ENCODE measurements at places on chromosomes 7 and 10.

DNA sequence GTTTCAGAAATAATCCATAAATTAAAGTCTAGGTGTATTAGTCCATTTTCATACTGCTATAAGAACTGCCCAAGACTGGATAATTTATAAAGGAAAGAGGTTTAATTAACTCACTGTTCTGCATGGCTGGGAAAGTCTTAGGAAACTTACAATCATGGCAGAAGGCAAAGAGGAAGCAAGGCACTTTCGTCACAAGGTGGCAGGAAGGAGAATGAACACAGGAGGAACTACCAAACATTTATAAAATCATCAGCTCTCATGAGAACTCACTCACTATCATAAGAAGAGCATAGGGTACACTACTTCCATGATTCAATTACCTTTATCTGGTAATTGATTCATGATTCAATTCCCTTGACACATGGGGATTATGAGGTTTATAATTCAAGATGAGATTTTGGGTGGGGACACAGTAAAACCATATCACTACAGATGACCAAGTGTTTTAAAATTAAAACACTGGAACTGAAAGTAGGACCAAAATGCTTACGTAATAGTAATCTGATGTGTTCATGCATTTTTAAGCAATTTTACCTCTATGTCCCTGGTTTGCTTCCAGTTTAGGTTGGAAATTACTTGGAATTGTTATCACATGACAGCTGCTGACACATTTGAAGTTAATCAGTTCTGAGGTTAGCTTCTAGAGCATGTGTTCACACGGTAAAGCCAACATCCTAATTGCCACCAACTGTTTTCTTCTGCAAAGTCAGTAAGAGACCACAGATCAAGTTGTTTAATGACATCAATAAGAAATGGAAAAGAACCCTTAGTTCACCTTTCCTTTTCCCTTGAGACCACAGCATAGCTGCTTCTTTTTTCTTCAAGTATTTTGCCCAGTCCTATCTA, 48.4 kb upstream of the SEMA3C start:
- no peak for DNase-seq

DNA sequence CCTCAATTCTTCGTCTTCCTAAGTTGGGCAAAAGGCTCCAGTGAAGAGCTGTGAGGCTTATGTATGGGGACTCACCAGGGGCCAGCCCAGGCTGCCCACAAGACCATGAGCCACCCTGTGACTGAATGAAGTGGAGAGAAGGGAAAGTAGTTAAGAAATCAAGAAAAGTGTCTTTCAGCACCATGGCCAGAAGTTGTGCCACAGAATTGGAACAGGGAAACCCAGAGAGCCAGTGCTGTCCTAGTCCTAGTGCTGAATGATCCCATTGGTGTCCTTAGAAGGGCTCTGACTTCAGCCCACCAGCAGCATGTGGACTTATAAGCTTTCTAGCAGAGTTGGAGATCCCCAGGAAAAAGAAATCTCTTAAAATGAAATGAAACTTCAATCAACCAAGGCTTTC, 37.0 kb upstream of the CCSER2 start:
- DNase-seq = no peak

GRCh38 chr10:114061789-114062188, 18.1 kb downstream of the ADRB1 start:
- no peak for DNase-seq

DNA sequence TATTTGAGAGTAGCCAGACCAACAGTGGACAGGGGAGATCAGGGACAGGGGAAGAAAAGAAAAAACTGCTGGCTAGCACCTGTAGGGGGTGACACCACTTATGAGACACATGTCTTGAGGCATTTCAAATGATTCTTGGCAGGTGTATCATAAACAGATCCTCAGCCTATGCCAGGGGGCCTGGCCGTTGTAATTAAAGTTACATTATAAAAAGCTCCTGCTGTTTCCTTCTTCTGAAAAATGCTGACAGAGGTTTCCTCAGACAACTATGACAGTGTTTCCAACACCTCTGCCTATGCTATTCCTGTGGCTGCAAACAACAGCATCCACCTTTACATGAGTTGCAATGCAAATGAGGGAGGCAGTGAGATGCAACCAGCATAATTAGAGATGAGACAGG, 281.0 kb upstream of the PTER start:
- DNase-seq = no peak

DNA sequence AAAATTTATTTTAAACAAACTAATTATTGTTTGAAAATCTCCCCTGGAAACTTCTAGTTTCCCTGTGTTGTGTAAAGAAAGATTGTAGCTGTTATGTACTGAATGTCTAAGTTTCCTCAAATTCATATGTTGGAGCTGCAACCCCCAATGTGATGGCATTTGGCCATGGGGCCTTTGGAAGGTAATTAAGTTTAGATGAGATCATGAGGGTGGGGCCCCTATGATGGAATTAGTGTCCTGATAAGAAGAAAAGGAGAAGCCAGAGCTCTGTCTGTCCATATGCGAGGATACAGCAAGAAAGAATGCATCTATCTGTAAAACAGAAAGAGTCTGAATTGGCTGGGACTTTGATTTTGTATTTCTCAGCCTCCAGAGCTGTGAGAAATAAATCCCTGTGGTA, 179.5 kb downstream of the STK31 start:
- no peak for DNase-seq

DNA sequence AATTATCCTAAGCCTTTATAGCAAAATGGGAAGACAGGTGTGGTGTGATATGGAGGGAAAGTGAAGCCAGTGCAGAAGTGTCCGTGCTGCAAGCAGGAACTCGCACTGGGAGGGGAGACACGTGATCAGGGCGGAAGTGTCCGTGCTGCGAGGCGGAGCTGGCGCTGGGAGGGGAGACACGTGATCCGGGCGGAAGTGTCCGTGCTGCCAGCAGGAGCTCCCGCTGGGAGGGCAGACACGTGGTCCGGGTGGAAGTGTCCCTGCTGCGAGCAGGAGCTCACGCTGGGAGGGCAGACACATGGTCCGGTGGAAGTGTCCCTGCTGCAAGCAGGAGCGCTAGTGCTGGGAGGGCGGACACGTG, 40.5 kb upstream of the PRKAR1B start:
- no peak for DNase-seq

DNA sequence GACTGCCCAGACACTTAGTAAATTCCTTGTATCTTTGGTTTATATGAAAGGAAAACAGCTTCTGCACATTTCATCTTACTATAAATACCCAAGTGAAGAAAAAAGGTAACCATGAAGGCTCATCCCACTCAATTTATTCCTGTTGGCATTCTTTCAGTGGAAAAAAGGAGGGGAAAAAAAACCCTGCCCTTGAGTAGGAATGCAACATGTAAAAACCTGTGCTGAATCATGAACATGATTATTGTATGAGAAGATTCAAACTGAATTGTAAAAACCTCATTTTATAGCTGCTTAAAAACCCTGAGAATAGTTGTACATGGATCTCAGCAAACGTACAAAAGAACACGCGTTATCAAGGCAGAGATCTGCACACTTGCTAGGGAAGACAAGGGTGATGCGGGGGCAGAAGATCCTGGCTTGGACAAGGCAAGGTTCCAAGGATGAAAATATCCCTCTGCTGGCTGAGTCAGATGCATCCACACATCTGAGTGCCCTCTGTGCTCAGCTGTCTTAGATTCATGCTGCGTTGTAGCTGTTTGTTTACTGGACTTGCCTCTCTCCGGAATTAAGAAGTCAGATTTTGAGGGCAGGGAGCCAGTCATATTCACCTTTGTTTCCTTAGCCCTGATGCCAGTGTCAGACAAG, 658.2 kb downstream of the PARD3 start:
- DNase-seq = no peak

DNA sequence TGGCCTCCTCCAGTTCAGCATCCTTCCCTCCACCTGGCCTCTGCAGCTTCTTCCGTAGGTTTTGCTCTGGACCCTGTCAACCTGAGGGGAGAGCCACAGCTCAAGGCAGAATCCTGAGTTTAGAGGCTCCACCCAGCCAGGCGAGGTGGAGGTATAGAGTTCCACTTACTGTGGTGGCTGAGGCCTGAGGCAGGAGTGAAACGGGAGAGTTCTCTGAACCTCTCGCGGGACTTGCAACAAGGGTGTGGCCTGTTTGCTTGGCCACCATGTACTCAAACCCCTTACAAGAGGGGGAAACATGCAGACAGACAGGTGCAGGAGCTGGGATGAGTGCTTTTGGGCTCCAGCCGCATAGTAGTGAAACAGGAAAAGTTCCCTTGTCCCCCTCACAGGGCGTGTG, 154.0 kb upstream of the C7orf33 start:
- DNase-seq = no peak

DNA sequence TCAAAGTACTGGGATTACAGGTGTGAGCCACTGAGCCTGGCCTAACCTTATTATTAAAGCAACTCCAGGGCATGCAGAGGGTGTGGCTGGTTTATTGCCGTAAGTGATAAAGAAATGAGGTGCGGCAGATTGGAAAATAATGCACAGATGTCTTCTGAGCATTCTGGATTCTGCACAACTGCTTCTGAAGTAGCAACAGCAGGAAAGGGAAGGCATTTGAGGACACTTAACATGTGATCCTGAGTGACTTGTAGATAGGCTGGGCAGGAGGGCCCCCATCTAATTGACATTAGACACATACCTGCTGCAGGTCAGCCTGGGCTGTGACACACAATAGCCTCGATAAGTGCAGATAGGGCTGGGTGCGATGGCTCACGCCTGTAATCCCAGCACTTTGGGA, 5.6 kb downstream of the RHBDD2 start:
- no peak for DNase-seq

GRCh38 chr10:122815458-122815857, 30.2 kb downstream of the CUZD1 start:
- no peak for DNase-seq

- no peak for DNase-seq
Observed at GRCh38 chr10:75024971-75025523, 86.4 kb upstream of the SAMD8 start.

- DNase-seq = no peak
Observed at GRCh38 chr10:53162856-53163255, 390.3 kb upstream of the MBL2 start.

GRCh38 chr10:482848-483247, 206.6 kb downstream of the DIP2C start:
- no peak for DNase-seq

- no peak for DNase-seq
Observed at GRCh38 chr10:11563936-11564335, 47.5 kb downstream of the USP6NL start.

DNA sequence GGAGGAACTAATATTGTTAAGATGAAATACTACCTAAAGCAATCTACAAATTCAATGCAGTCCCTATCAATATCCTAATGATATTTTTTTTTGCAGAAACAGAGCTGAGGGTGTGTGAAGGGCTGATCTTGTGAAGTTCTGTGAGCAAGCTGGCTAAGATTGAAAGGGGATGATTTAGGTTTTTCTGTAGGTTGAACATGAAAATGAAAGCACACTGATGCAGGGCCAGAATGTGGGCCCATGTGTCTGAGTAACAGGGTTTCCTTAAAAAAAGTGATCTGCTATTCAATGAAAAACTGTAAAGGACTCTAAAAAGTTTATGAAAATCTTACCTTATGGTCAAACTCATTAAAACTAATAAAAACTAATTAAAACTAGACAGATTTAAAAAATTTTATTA, 47.4 kb downstream of the GRB10 start:
- no peak for DNase-seq

DNA sequence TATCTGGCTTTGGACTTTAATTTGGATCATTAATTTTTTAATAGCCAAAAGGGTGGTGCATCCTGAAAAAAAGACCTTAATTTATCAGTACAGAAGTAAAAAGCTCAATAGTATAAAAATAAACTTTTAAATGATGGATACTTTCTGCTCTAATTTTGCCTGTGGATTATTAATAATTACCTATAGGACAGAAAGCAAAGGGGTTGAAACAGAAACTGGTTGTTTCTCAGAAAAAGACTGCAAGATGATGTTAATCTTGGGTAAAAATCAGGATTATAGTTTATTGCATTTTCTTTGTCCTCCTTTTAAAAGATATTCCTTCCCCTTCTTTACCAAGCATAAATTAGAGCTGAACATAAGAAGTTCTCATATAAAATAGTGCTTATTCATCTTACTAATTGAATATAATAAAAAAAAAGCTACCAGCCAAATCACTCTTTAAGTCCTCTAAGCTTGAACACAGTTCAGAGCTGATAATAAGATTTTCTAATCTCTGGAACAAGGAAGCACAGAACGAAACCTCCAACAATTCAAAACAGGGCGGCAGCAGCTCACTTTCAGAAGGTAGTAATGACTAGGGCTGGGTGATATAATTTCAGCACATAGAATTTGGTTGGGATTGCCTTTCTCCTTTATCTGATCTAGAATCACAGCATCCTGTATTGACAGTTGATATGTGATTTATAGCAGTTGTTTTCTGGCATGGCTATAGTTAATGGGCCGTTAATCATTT, 8.1 kb upstream of the GPR85 start:
- no peak for DNase-seq

DNA sequence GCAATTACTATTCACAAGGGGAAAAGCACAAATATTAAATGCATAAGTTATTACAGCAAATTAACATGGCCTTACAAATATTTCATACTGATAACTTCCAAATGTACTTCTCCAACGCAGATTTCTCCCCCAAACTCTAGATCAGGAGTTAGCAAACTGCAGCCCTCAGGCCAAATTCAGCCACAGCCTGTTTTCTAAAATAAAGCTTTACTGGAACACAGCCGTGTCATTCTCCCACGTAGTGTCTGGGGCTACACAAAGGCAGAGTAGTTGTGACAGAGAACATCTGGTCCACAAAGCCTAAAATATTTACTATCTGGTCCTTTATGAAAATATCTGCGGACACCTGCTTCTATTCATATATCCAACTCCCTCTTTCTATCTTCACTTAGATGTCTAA, 151.8 kb upstream of the AHR start:
- DNase-seq = no peak

DNA sequence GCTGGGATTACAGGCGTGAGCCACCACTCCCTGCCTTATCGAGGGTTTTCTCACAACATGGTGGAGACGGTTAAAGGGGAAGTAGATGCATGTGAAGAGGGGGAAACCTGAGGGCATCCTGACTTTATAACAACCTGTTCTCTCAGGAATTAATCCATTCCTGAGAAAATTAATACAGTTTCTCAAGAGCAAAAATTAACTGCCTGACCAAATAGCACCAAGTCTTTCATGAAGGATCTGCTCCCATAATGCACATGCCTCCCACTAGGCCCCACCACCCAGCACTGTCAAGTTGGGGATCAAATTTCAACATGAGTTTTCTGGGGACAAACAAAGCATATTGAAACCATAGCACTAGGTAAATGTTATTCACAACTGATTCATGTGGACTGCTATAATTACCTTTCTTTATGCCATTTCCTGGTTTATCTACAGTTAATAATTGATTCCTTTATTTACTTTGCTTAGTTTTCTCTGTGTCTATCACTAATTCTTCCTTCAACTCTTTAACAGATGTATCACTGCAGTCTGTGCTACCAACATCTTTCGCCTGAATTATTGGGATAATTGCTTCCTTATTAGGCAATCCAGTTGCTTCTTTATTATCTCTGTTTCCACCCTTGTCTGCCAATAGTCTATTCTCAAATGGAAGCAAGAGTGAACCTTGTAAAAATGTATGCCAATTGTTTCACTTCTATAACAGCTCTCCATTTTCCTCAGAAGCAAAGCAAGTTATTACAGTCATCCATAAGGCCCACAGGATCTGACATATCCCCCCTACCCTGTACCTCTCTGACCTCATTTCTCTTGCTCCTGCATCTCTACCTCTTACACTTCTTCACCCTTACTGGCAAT, 12.9 kb upstream of the MICU1 start:
- no peak for DNase-seq
